NB4 (cell line): ENCODE measurements at places on chromosomes 5 and 9.

DNA sequence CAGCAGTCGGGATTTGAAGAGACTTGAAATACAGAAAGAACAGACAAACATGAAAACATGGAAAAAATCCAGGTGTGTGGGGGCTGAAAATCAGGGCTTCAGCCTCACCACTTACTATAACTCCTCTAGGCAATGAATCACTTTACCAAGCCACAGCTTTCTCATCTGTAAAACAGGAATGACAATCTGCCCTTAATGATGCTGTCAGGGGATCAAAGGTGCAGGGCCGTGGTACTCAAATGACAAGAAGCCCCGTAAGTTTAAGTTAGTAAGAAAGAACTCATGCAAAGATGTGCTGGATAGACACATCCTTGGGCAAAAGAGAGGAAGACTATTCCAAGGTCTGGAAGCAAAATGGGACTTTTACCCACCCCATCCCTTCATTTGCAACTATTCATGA lies 34.7 kb downstream of the FBXW2 start:
- no peak for DNase-seq

DNA sequence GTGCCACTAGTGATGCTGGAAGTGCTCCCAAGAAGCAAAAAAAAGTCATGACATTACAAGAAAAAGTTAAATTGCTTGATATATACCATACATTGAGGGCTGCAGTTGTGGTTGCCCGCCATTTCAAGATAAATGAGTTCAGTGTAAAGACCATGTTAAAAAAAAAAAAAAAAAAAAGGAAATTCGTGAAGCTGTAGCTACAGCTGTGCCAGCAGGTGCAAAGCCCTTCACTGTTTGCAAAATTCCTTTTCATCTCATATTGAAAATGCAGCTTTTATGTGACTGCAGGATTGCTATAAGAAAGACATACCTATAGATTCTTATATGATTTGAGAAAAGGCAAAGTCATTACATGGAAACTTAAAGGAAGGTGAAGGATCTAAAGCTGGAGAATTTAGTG lies 179.6 kb upstream of the POU5F2 start:
- DNase-seq, result no peak

- DNase-seq, result no peak
Observed at GRCh38 chr9:138046641-138047301, 169.2 kb downstream of the CACNA1B start.

DNA sequence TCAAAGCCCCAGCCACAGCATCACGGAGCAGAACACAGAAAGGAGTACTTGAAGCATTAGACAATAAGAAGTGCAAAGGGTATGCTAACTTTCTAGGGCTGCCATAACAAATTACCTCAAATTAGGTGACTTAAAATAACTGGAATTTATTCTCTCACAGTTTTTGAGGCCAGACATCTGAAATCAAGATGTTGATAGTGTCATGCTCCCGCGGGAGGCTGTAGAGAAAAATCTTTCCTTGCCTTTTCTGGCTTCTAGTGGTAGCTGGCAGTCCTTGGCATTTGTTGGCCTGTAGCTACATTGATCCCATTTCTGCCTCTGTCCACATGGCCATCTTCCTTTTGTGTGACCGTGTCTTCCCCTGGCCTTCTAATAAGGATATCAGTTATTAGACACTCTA lies 51.9 kb upstream of the SPDL1 start:
- DNase-seq, result no peak

GRCh38 chr9:12689233-12689632 lies 4.0 kb upstream of the TYRP1 start:
- peak; percentile 59 for DNase-seq

- DNase-seq, result no peak
Observed at GRCh38 chr5:117394506-117395157, 820.0 kb upstream of the SEMA6A start.
